ENCODE measurements at places on chromosomes 3 and 15.

- DNase-seq, result peak; percentile 63
Measured at GRCh38 chr3:58419780-58420507, 13.7 kb downstream of the PDHB start.

DNA sequence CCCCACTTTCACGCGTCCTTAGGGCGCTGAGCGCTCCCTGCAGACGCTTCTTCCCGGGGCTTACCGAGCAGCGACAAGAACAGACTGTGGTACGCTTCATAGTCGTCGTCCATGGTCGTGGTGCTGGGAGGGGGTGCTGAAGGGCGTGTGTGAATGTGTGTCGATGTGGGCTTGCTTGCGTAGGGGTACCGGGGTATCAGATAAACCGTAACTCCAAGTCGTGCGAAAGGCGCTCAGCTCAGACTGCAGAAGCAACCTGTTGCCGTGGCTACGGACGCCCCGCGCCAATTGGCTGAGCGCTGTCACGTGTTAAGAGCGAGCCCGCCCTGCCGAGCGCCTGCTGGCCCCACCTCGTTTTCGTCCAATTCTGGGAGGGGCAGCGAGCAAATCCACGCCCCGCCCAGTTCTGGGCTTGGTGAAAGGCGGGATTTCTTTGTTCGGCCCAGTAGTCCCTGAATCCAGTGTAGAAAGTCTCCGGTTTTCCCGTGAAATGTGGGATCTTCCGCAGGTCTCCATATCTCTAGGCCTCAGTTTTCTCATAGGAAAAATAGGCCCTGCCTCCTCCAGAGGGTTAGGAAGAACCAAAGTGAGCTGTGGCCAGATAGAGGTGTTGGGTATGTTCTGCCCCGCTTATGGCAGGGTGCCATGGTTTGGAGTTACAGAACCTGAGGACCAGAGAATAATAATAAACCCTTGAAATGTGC is at the start of gene EFCAB12:
Gene EFCAB12 (minus strand): TSS at position 261 of the 704 bp plus-strand sequence. CDS start 148 bp downstream, at position 113.
- DNase-seq, result peak; percentile 88

GRCh38 chr3:37457378-37458065 is 283.1 kb upstream of the LRRFIP2 start:
- no peak for DNase-seq

DNA sequence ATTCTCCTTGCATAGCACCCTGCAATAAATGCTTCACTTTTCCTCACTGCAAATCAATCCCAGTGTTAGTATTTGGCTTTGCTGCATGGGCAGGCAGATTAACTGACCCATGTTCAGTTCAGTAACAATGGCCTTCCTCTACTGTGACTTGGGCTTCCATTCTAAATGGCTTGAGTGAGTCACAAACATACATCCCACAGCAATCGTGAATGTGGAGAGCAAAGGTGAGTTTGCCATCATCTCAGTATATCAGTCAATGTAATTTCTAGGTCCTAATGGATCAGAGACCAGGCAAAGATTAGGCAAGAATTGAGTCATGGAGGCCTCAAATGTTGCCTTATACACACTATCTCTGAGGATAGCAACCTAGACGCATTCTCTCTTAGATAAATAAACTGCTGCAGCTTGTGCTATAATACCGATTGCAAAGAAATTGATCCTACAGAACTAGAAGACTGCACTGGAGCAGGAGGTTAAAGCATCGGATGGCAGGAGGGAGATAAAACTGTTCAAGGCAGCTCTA is 8.3 kb upstream of the ATP8B4 start:
- no peak for DNase-seq

DNA sequence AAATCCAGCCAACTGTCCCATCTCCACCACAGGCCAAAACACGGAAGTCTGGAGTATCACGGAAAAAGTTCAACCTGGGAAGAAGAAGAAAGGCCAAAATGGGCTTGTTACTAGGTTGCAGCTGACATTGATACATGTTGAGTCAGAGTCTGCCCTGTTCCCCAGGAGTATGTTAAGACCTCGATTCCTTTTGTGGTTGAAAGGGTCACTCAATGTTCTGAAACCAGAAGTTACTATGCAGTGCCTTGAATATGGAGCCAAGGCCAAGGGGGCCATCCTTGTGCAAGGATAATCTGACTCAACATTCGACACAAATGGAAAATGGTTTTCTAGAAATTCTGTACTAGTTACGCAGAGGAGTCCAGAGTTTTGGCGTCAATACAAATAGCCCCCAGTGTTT is 104.2 kb downstream of the DGKG start:
- DNase-seq, result peak; percentile 86

- no peak for DNase-seq
Measured at GRCh38 chr3:111734652-111735051, 124.4 kb upstream of the PHLDB2 start.

- no peak for DNase-seq
Measured at GRCh38 chr3:179560791-179561190, 1.9 kb upstream of the ACTL6A start.

- DNase-seq, result no peak
Measured at GRCh38 chr3:16132190-16132589, 42.3 kb upstream of the GALNT15 start.

- DNase-seq, result no peak
Measured at GRCh38 chr3:25818335-25818734, 28.4 kb downstream of the OXSM start.

DNA sequence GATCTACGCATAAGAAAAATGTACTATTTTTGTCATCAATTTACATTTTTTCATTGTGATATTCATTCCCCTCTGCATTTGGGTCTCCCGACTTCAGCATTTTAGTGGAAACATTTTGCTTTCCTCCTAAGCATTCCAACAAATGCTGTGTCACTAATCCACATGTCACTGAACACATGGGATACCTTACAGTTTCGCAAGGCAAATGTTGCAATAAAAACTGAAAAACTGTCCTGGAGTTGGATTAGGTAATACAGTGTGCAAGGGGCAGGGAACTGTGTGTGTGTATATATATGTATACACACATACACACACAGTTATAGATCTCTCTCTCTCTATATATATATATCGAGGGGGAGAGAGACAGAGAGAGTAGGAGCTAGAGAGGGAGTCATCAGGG is 632.2 kb downstream of the MAGI1 start:
- DNase-seq, result peak; percentile 71

- no peak for DNase-seq
Measured at GRCh38 chr3:48090166-48090939, 74.1 kb upstream of the MAP4 start.

DNA sequence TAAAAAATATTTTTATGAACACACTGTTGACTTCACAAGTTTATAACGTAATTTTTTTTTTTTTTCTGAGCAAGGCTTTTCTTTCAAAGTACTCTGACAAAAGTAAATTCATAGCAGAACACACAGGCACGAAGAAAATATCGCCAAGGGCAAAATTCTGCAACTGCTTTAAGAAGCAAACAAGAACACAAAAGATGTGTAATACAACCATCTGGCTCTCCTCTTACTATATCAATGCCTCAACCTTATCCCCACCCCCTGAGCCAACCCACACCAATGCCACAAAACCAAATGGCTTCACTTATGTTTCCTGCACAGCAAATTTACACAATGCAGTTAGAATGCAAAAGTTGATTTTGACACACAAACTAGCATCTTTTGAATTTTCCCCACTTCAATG is 274.2 kb downstream of the FOXP1 start:
- DNase-seq, result no peak

GRCh38 chr3:13287833-13288232 is 132.3 kb downstream of the NUP210 start:
- DNase-seq, result no peak

DNA sequence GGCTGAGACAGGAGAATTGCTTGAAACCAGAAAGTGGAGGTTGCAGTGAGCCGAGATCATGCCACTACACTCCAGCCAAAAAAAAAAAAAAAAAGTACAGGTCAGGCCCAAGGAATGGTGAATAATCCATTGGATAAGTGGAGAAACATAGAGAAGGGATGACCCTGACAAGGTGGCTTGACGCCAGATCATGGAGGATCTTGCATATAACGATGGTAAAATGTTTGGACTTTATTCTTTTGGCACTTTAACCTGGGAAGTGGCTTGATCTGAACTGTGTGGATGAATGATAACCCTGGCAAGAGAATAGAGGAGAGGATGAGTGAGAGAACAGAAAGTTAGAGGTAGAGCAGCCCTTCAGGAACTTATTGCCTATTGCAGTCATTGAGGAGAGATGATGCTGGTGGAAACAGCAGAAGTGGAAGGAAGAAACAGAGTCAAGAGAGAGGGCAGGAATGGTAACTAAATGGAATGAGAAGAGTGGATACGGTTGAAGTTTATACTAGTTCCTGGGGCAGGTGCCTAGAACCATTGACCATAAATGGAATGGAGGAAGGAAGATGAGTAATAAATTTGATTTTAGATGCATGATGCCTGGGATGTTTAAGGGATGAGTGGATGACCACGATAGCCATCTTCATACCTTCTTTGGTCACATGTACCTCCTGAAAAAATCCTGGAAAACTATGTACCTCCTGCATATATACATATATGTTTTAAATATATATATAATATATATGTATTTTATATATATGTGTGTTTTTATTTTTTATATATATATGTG is 57.8 kb downstream of the BLM start:
- peak; percentile 41 for DNase-seq

- DNase-seq, result peak; percentile 78
Measured at GRCh38 chr3:117553461-117553860, 843.9 kb downstream of the TUSC7 start.

DNA sequence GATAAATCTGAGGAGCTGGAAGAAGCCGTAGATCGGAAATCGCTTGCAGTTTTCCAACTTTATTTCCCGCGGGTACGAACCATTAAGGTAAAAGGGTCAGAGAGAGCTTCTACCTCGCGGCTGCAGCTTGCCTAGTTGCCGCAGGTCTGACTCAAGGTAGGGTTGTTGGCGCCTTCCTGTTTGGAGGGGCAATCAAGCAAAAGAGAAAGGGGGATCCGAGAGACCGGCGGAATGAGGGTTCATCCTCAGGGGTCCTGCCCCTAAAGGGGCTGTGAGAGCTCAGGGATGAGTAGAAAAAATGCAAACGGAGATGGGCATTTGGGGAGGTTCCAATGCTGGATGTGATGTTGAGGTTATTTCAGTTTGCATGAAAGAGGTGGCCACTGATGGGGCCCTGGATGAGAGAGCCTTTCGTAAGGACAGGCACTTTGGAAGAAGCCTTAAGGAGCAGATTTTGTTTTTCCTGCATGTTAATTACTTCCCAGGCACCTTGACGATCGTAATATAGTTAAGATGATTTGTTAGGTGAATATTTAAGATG is 265.4 kb downstream of the CGGBP1 start:
- no peak for DNase-seq

- peak; percentile 33 for DNase-seq
Measured at GRCh38 chr3:16480861-16481545, 32.5 kb downstream of the RFTN1 start.

DNA sequence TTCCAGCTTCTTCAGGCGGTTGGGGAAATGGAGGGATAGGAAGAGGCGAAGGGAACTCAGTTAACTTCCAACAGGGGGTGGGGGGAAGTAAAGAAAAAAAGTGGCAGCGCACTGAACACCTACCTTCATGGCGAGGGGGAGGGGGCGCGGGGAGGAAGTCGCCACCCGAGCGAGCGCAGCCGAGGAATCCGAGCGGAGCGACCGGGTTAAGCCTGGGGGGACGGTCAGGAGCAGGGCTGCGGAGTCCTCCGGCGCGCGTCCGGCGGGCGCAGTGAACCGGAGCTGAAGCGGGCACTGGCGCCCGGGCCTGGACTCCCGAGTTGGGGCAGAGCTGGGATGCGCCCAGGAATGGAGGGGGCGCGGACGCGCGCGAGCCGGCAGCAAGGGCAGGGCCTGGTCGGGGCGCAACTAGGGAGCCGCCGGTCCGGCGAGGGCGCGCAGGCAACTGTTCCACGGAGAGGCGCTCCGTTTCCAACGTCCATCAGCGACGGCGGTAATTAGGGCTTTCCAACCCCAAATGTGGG is at the start of gene WNT5A:
Gene WNT5A (minus strand): TSS at position 450 of the 524 bp plus-strand sequence. CDS start 321 bp downstream, at position 129.
- DNase-seq, result peak; percentile 35

- peak; percentile 56 for DNase-seq
Measured at GRCh38 chr3:9500108-9501050, 53.2 kb downstream of the LHFPL4 start.
